Astrocyte (in vitro differentiated cells and primary cell): ENCODE measurements at places on chromosomes 12 and 14. TPM values are rescaled to one million over a fixed set of nuclear protein-coding genes. Genes with fewer than 3 reads are reported as not detected.

GRCh38 chr12:97616946-97617345, 154.3 kb downstream of the RMST start:
- H3K36me3 ChIP-seq: no peaks in the 10 kb centered on the region
- no peak overlapping the region for H3K4me3 ChIP-seq
- no peak overlapping the region for H3K27ac ChIP-seq
- no peaks in the 10 kb centered on the region for H3K4me1 ChIP-seq
- no peaks in the 10 kb centered on the region for H3K27me3 ChIP-seq

- H3K27me3 ChIP-seq: no peaks in the 10 kb centered on the region
- H3K27ac ChIP-seq: peak overlapping the region; percentile 97
- no peaks in the 10 kb centered on the region for H3K36me3 ChIP-seq
- peaks cover 39% of the 10 kb centered on the region for H3K4me1 ChIP-seq
These were observed 250.5 kb downstream of the DPF3 start for GRCh38 chr14:72643317-72643801.

MUCL1 gene
- total RNA-seq: not detected in 2 replicates

DNA sequence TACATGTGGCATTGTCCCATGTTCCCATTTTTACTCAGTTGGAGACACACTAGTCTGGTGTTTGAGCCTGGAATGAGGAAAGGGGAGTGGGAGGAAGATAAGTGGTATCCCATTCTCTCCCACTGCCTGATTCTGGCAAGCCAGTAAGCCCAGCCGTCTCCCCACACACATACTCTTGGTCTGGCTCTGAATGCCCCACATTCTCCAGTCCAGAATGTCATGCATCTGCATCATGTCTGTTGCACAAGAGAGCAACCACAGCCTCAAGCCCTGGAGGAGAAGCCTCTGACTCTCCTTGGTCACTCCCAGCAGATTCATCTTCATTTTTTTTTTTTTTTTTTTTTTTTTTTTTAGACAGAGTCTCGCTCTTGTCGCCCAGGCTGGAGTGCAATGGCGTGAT, 48.0 kb downstream of the DRAM1 start:
- H3K4me1 ChIP-seq: no peaks in the 10 kb centered on the region
- no peak overlapping the region for H3K4me3 ChIP-seq
- DNase-seq: peak; percentile 100
- no peak overlapping the region for H3K27ac ChIP-seq

GRCh38 chr14:32491416-32492016, 162.4 kb downstream of the AKAP6 start:
- no peaks in the 10 kb centered on the region for H3K4me1 ChIP-seq
- H3K36me3 ChIP-seq: no peaks in the 10 kb centered on the region
- H3K4me3 ChIP-seq: no peak overlapping the region
- no peak for DNase-seq
- H3K27ac ChIP-seq: no peak overlapping the region
- no peaks in the 10 kb centered on the region for H3K27me3 ChIP-seq

NRIP2 gene
- not detected in 2 replicates for total RNA-seq

DNA sequence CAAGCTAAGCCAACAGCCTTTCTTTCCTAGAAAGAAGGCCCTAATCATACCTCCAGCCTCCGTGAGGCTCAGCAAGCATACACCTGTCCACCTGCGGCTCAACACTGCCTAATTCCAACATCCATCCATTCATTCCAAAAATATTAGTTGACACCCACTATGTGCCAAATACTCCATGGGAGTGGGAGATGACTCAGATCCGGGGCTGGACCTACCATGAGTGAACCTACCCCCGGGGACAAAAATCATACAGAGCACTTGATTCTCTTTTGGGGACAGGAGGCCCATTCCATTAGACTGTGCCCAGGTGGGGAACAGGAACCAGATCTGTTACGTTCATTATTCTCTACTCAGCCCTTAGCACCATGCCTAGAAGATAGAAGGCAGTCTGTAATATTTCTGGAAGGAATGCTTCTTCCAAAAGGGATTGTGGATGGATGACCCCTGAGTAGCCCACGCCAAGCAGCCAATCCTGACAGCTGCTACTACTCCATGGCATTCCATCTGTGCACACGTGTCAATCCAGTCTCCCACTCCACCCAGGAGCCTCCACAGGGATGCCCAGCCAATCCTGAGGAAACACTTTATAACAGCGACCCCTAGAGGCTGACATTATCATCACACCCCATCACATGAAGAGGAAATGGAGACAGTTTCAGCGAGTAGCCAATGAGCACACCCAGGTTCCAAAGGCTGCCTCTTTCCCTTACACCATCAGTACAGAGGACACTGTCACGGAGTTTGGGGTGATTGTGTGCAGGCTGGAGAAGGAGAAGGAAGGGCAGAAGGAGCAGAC, 170.7 kb downstream of the ESRRB start:
- no peaks in the 10 kb centered on the region for H3K36me3 ChIP-seq
- no peak overlapping the region for H3K4me3 ChIP-seq
- no peak for DNase-seq
- no peak overlapping the region for H3K27ac ChIP-seq
